Esophagus muscularis mucosa (tissue), 4 donors: ENCODE measurements at places on chromosomes 13 and 19. TPM values are rescaled to one million over a fixed set of nuclear protein-coding genes. Genes with fewer than 3 reads are reported as not detected.
A peak's percentile ranks its signal among the peaks of the same experiment; 100 is the strongest.

SIGLEC7 gene
- total RNA-seq: not detected

ZNF93 gene
- 1.2 TPM for total RNA-seq

C13orf46 gene
- 0.17 TPM for total RNA-seq

ANGPTL8 gene
- total RNA-seq: not detected

- no peaks in the 10 kb centered on the region for H3K36me3 ChIP-seq
- no peak for DNase-seq
- H3K4me1 ChIP-seq: peaks cover 30% of the 10 kb centered on the region
- peak overlapping the region; percentile 47 for H3K27ac ChIP-seq
- no peaks in the 10 kb centered on the region for H3K27me3 ChIP-seq
- no peak overlapping the region for H3K4me3 ChIP-seq
Observed at GRCh38 chr13:113947311-113948033, 26.4 kb downstream of the C13orf46 start.

DNA sequence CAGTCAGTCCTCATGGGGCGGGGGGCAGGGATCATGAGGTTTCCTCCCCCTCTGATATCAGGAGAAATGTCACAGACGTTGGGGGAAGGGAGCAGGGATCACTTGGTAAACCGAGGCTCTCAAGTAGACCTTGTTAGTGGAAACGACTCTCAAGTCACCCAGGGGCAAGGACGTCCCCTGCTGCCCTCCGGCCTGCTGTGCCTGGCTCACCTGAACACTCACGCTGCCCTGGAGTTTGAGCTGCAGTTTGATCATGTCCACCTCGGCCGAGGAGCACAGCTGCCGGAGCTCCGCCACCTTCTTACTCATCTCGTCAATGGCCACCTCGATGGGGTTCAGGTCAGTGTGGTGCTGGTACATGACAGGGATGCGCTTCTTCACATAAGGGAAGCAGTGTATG lies 47.6 kb upstream of the SLC15A1 start:
- H3K36me3 ChIP-seq: peaks cover 62% of the 10 kb centered on the region
- peak; percentile 85 for DNase-seq
- H3K4me1 ChIP-seq: peaks cover 9% of the 10 kb centered on the region
- H3K27ac ChIP-seq: no peak overlapping the region
- H3K4me3 ChIP-seq: no peak overlapping the region

DNA sequence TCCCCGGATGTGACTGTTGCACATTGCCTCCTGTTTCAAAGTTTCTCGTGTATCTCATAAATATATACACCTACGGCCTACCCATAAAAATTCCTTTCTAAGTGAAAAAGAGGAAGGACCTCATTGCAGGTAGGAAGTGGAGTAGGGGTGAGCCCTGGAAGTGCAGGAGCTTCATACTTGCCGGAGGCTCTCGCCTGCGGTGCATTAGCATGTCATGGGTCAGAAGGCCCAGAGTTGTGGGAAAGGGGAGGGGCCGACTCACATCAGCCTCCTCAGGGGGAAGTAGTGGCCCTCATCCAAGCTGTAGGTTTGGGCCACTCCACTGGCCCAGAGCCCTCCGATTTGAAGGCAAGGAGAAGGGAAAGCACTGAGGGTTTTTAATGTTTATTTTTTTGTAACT lies 26.0 kb upstream of the IRS2 start:
- H3K27me3 ChIP-seq: no peaks in the 10 kb centered on the region
- no peaks in the 10 kb centered on the region for H3K4me1 ChIP-seq
- no peak overlapping the region for H3K4me3 ChIP-seq

GRCh38 chr19:4139614-4140236 lies 13.7 kb upstream of the CREB3L3 start:
- DNase-seq: no peak
- H3K4me3 ChIP-seq: no peak overlapping the region
- no peaks in the 10 kb centered on the region for H3K36me3 ChIP-seq
- peaks cover 9% of the 10 kb centered on the region for H3K4me1 ChIP-seq
- no peaks in the 10 kb centered on the region for H3K27me3 ChIP-seq

DNA sequence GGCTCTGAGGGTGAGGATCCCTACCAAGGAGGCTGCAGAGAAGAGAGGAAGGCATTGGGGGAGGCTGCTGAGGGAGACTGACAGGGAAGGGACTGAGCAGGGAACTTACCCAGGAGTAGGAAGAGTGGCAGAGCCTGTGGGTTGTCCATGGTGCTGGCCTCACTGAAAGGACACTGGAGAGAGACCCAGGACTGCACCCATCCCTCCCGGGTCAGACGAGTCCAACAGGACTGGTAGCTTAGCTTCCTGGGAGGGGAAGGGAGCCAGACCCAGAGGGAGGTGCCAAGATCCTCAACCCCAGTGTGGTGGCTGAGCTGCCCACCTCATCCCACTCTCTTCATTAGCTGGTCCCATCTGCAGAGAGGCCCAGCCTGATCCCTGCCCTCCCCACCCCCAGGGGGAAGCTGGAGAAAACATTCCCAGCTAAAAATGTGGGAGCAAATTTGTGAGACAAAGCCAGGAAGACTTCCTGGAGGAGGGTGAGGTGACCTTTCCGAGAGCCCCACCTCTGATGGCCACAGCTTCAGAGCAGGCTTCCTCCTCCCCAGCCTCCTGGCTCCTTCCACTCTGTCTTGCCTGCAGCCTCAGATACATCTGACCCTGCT lies at the start of gene VSIG10L:
Gene VSIG10L, minus strand, starts transcription at position 164 of the 605 bp plus-strand sequence. Its CDS starts 15 bp downstream, at position 149.
- peaks cover 28% of the 10 kb centered on the region for H3K36me3 ChIP-seq
- H3K4me3 ChIP-seq: no peak within 1 kb of the TSS
- H3K27ac ChIP-seq: peak within 1 kb of the TSS; percentile 90

DNA sequence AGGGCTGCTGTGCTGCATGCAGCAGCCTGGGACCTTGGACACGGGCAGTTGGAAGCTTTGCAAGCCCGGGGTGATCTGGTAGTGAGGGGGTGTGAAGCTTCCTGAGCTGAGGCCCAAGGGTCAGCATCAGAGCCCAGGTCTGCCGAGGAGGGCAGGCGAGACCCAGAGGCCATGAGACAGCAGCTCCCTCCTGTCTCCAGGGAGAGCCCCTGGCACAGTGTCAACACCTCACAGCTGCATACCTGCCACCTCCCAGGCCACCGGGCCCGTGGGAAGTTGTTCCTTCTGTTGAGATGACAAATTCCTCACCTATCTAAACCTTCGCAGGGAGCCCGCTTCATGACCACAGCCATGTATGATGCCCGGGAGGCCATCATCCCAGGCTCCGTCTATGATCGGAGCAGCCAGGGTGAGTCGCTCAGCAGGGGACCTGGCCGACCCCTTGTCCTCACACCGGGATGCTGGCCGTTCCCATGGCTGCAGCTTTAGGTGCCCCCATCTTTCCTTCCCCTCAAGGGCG lies 32.1 kb downstream of the CERS1 start:
- no peaks in the 10 kb centered on the region for H3K27me3 ChIP-seq
- no peak overlapping the region for H3K4me3 ChIP-seq
- H3K27ac ChIP-seq: no peak overlapping the region
- H3K36me3 ChIP-seq: peaks cover 96% of the 10 kb centered on the region
- peaks cover 33% of the 10 kb centered on the region for H3K4me1 ChIP-seq

DNA sequence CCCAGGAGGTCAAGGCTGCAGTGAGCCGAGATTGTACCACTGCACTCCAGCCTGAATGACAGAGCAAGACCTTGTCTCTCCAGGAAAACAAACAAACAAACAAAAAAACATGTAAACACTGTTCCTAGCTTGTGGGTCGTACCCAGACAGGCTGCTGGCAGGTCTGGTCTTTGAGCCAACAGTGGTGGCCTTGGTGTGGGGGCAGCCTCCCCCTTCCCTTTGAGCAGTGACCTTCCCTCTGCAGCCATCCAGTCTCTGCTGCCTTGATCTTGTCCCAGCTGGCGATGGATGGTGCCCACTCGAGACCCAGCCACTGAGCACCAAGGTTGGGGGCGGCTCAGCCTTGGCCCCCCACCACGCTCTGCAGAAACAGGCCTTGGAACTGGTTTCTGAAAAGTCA lies 143.3 kb downstream of the KDM4B start:
- no peak for DNase-seq
- H3K36me3 ChIP-seq: peaks cover 58% of the 10 kb centered on the region
- no peaks in the 10 kb centered on the region for H3K27me3 ChIP-seq

DNA sequence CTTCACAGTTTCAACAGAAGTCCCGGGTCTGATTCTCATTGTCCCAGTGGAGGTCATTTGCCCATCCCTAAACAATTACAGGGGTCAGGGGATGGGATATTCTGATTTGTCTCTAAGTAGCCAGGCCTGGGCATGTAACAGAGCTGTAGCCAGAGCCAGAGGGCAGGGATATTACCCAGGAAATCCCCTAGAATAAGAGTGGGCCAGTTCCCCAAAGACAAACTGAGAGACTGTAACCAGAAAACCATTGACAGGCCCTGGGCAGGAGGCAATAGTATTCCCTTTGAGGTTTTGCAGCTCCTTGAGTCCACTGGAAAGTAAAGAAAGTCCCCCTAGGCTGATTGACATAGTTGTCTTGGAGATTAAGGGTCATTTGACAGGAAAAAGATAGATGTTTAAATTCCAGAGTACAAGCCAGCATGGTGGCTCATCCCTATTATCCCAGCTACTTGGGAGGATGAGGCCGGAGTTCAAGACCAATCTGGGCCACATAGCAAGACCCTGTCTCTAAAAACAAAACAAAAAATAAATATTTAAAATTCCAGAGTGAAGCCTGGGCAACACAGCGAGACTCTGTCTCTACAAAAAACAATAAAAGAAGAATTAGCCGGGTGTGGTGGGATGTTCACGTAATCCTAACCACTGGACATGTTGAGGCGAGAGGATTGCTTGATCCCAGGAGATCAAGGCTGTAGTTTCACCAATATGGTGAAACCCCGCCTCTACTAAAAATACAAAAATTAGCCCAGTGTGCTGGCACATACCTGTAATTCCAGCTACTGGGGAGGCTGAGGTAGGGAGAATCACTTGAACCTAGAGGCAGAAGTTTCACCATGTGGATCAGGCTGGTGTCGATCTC lies 1.9 kb upstream of the SDHAF1 start:
- peaks cover 37% of the 10 kb centered on the region for H3K4me1 ChIP-seq
- H3K27me3 ChIP-seq: no peaks in the 10 kb centered on the region
- no peak overlapping the region for H3K4me3 ChIP-seq
- no peak for DNase-seq
- no peaks in the 10 kb centered on the region for H3K36me3 ChIP-seq

DNA sequence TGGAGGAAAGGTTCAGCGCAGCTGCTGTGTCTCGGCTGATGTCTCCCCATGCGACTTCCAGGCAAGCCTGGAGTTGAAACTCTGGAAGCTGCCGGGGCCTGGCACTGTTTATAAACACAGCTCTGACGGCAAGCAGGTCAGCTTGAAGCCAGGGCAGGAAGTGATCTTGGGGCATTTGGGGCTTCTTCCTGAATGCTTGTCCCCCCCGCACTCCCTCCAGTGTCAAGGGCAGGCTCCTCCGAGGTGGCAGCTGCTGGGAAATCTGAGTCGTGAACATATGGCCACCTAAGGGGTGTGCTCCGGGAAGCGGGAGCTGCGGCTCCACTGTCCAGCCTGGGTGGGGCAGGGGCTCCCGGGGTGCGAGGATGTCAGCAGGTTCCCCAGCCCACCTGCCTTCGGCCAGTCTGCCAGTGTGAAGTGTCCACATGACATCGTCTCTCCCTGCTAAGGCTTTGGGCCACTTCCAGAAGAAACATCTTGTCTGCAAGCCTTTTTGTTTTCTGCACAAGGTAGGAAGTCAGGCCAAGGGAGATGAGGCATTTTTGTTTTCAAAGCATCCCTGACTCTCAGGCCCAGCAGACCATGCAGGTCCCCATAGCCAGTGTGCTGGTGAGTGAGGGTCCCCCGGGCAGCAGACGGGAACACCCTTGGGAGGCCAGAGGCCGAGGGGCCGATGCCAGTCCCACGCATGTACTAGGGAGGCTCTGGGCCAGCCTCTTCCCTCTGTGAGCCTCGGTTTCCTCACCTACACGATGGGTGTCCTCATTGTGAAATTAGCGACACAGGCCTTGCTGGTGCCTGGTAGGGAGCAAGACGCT lies 2.7 kb downstream of the PIAS4 start:
- peak overlapping the region; percentile 62 for H3K27ac ChIP-seq
- no peaks in the 10 kb centered on the region for H3K27me3 ChIP-seq
- H3K4me3 ChIP-seq: peak overlapping the region; percentile 17

GRCh38 chr13:98896083-98896867 lies 81.6 kb downstream of the DOCK9 start:
- no peak for DNase-seq
- no peak overlapping the region for H3K27ac ChIP-seq
- no peaks in the 10 kb centered on the region for H3K27me3 ChIP-seq
- H3K4me3 ChIP-seq: no peak overlapping the region
- H3K4me1 ChIP-seq: peaks cover 7% of the 10 kb centered on the region

DNA sequence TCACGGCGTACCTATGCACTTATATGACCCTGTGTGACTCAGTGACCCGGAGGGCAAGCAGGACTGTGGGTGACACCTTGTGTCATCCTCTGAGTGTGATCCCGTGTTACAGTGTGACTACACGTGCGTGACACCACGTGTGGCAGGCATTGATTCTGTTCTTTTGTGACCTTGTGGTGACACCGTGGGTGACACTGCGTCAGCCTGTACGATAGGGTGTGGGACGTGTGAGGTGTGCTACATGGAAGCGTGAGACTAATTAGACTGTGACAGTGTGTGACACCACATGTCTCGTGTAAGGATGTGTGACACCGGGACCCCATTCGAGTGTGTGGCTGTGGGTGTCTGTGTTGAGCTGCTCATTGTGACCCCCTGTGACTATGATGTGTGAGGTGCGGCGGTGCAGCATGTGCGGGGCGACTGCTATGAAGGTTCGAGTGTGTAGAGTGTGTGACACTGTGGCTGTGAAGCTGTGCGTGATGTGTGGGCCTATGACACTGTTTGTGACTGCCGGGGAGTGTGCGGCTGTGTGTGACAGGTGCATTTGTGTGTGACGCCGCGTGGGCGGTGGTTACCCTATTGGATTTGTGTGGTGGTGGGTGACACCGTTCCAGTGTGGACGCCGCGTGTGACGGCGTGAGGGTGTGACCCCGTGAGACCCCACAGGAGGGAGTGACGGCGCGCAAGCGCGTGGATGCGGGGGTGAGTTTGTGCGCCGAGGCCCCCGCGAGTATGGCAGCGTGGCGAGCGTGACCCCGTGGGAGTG lies 399 bp upstream of the SPTBN4 start:
- no peaks in the 10 kb centered on the region for H3K27me3 ChIP-seq
- H3K36me3 ChIP-seq: no peaks in the 10 kb centered on the region
- DNase-seq: no peak

- DNase-seq: no peak
- peaks cover 4% of the 10 kb centered on the region for H3K4me1 ChIP-seq
- H3K36me3 ChIP-seq: no peaks in the 10 kb centered on the region
- H3K4me3 ChIP-seq: no peak overlapping the region
Observed at GRCh38 chr13:66887088-66887487, 343.0 kb downstream of the PCDH9 start.

DNA sequence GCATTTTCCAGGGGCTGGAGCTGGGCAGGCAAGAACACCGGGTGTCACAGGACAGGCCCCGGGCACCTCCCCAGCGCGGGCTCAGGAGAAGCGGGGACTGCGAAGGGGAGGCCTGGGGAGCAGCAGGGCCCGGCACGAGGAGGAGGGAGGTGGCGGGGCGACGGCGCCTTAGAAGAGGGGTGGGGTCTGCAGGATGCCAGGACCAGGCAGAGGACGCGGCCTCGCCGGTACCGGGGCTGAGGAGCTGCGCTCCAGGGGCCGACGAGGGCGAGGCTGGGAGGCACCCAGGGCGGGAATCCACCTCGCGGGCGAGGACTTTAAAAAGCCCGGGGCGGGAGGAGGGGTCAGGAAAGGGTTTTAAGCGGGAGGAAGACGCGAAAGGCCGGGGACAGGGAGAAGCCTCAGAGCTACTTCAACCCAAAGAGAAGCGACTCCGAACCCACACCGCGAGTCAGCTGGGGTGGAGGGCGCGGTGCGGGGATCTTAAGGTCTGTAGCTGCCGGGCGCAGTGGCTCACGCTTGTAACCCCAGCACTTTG lies 665 bp downstream of the ZNF347 start:
- peak overlapping the region; percentile 84 for H3K27ac ChIP-seq
- H3K4me3 ChIP-seq: peak overlapping the region; percentile 57
- H3K4me1 ChIP-seq: peaks cover 27% of the 10 kb centered on the region
- peaks cover 24% of the 10 kb centered on the region for H3K36me3 ChIP-seq
- no peak for DNase-seq
